Chondrocyte (in vitro differentiated cells): ENCODE measurements at places on chromosomes 6 and 20.
A peak's percentile ranks its signal among the peaks of the same experiment; 100 is the strongest.

DNA sequence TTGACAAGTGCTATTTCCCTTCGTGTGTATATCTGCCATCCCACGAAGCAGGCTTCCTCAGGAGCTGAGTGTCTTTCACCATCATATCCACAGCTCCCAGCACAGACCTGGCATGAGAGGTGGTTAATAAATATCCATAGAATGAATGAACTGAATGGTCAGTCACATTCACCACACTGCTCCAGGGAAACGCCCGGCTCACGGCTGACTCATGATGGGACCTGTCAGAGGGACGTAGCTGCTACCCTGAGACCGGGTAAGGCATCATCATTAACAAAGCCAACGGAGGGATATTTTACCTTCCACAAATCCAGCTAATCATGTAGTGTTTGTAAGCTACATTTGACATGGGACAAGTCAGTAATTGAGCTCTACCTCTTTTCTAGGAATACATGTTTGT is 12.5 kb downstream of the AGPAT4 start:
- no peak for DNase-seq

DNA sequence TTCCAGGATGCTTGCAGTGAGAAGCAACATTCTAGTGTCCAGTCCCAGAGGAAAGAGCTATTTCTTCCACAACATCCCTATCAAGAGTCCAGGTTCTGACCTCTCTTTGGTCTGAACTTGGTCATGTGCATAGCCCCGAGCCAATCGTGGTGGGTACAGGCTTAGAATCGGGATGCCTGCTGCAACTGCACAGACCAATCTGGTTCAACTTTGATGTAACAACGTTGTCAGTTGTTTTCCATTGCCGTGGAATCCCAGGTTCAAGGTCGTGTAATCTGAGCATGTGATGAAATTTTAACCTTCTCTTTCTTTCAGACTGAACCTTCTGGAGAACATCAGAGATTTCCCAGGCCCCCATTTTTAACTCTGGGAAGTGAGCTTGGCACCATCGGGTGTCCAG is 130.5 kb downstream of the ANKRD60 start:
- DNase-seq = no peak

DNA sequence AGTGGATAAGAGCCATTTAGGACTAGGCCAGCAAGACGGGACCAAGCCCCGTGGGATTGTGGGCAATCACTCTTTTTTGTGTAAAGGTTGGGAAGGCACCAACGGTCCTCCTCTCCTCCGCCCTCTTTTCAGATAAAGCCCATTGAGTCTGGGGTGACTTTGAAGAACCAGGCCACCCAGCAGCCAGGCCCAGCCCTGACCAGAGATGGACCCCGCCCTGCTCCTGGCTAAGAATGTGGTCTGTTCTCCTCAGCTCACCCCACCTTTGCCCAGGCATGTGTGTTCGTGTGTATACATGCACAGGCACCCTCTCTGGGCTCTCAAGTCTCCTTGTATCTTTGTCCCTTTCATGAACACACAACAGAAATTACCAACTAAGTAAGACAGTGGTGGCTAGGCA is 9.1 kb downstream of the SDC4 start:
- no peak for DNase-seq

DNA sequence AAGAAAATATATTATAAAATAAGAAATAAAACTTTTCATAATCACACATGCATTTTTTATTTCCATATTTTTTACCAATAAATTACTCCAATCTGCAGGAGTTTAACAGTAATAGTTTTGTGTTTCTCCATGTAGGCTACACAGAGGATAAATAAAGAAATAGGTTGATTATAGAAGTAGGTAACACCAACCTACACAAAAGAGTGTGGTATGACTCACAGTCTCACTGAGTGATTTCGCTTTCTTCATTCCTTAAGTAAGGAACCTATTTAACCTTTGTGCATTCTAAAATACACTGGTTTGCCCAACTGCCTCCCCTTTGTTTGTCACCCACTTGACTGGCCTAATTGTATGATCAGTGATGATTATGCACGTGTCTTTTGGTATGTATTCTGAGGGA is 244.2 kb upstream of the RIMS1 start:
- no peak for DNase-seq

DNA sequence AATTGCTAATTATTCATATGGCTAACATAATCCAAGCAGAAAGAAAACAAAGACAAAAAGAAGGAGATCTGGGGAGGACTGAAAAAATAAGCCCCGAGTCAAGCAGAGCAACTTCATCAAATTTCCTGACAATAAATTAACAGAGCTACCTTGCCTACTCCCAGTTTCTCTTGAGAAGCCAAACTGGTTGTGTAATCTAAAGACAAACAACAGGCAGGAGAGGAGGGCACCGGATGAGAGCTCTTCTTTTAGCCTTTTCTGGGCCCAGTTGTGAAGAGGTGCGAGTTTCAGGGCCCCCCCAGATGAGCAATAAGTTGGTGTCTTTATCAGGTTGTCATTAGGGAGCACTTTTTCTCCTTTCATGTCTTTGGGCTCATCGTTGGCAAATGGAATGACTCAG is 197.1 kb upstream of the PCSK2 start:
- DNase-seq = no peak

- no peak for DNase-seq
Measured at GRCh38 chr6:4030669-4031068, 48.3 kb downstream of the FAM217A start.

GRCh38 chr20:16390991-16391390 is 182.3 kb downstream of the KIF16B start:
- DNase-seq = no peak

DNA sequence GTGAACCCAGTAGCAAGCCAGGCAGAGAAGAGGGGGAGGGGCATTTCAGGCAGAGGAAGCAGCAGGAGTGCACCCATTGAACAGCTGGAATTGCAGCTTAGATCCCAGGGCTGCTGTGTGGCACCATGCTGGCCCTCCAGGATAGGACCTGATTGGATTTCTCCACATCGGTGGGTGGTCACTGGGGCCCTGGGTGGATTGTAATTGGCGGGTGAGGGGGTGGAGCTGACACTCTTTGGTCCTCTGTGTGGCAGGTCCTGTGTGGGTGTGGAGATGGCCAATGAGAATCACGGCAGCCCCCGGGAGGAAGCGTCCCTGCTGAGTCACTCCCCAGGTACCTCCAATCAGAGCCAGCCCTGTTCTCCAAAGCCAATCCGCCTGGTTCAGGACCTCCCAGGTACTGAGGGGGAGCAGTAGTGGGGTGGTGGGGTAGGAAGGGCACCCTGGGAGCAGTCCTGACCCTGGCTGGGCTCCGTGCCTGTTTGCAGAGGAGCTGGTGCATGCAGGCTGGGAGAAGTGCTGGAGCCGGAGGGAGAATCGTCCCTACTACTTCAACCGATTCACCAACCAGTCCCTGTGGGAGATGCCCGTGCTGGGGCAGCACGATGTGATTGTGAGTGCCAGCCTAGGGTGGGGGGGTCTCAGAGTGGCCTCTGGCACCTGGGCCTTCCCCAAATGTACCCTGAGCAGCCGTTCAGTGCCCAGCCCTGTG is 4.4 kb downstream of the PCIF1 start:
- DNase-seq = no peak

DNA sequence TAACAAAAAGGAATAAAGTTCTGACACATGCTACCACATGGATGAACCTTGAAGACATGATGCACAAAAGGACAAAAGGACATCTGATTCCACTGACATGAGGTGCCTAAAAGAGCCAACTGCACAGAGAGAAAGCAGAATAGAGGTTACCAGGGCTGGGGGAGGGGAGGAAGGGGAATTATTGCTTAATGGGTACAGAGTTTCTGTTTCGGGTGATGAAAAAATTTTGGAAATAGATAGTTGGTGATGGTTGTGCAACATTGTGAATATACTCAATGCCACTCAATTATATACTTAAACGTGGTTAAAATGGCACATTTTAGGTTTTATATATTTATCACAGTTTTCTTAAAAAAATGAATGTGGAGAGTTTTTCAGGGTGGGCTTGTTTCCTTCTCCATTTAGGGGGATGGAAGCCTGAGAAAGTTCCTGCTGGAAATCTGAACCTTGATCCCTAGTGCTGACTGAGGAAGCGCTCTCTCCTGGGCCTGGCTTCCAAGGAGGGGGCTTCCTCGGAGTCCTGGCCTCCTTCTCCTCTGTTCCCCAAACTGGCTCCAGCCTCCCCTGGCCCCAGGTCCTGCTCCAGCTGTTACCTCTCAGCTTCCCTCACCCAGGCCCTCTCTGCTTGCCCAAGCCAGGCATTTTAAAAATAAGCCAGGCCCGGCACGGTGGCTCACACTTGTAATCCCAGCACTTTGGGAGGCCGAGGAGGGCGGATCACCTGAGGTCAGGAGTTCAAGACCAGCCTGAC is 79.2 kb downstream of the NOL4L start:
- peak; percentile 50 for DNase-seq

DNA sequence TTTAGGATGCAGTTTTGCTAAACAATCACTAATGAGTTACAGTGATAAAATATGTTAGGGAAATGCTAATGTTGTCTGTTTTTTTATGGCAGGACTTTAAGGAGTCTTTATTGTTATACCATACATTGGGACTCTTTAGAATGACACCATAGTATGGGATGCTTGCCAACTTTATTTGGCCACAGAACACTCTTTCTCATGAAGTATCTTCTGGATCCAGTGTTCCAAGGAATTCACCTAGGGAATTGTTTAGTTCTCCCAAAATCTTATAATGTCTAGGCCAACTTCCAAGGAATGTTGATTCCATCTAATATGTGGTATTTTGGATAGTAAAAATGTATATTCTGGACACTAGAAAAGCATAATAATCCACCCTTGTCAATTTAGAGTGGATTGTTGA is 3.3 kb downstream of the RIN2 start:
- no peak for DNase-seq

- DNase-seq = no peak
Measured at GRCh38 chr20:33862709-33863403, 51.7 kb downstream of the CHMP4B start.

DNA sequence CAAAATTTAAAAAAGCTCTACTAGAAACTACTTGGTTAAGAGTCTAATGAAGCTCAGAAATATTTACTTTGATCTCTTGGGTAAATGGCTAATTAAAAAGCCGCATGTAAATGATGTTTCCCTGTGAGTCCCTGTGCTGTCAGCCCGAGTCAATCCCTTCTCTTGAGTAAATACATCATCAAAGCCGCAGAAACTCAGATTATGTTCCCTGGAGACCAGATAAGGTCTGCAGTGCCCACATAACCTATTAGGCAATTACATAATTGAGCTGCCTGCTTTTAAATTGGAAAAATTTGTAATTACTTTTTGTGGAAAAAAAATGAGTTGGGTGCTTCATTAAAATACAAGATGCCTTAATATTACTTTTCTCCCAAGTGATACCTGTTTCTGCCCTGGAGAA is 83.1 kb downstream of the KIZ start:
- no peak for DNase-seq

- DNase-seq = no peak
Measured at GRCh38 chr6:143276436-143276835, 174.1 kb downstream of the ADAT2 start.

DNA sequence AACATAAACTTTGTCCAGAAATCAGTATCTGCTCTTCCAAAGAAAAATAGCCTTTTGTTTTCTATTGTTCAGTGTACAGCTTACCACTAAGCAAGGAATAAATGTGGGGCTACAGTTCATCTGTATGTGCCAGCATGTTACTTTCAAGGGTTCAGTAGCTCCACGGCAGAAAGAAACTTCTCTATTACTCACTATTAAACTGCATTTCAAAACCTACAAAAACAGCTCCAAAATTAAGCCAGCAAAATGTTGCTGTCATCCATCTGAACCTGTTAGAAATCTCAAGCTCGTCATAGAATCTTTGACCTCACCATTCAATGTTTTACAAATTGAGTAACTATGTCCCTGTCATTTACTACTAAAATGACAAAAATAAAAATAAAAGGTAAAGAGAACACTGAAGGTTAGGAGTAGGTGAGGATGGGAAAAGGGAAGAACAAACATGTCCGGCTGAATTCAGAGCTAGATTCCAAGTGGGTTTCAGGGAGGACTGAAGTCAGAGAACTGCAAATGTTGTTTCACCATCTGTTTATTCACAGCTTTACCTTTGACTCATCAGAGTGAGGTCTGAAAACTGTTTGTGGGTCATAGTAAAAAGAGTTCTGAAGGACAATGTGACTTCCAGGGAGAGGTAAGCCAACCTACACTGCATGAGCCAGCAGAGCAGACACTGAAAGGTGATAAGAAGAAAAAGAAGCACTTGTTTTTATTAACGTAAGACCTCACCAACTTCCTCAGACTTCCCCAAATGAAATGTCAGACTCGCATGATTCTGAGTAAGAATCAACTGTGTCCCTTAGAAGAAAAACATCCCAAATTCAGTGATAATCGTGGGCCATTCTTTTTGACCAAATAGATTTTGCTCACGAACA is 62.0 kb downstream of the ATXN1 start:
- DNase-seq = no peak

DNA sequence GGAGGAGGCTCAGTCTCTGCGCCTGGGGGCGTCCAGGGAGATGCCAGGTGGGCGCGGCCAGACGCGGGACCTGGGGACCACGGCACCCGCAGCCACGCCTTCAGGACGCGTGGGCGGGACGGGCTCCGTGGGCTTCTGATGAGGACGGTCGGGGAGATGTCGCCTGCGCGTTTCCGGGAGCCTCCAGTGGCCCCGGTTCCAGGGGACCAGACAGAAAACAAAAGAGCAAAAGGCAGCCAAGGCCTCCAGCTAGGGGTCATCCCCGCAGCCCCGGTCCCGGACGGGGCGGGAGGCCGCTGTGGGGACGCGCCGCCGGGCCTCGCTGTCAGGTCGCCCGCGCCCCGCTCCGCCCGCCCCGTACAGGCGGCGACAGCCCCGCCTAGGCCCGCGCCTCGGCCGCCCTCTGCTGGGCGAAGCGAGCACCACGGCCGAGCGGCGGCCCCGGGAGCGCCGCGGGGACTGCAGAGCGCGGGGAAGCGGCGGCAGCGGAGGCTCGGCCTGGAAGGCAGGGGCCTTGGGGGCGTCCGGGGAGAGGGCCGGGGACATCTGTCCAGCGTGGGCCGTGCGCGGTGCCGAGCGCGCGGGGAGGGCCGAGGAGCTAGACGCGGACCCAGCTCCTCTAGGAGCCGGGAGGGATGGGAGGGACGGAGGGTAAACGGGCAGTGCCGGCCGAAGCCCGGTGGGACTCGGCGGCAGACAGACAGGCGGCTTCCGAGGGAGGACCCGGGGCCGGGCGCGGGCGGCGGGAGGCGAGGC is 48.7 kb downstream of the TMEM242 start:
- no peak for DNase-seq

DNA sequence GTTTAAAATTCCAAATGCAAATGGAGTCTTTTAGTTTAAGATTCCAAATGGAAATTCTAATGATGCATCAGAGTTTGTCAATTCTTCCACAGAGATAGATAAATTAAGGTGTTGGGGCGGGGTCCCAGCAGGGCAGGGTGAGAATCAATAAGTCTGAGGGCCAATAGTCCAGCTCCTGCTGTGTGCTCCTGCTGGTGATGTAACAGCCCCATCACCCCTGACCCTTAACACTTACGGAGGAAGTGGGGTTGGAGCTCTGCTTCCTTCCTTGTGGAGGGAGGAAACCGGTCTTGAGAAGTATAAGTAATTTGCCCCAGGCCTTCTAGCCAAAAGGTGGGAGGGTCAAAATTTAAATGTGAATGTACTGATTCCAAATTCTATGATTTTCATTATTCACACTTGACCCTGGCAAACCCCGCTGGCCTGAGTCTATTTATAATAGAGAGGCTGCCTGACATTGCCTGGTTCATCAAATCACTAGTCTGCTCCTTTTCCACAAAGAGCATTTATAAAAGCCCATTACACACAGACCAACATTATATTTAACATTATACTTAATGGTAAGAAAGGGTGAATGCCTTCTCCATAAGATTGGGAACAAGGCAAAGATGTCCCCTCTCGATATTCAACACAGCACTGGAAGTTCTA is 17.2 kb downstream of the ZBTB2 start:
- no peak for DNase-seq

- no peak for DNase-seq
Measured at GRCh38 chr6:157244175-157244574, 79.1 kb downstream of the TMEM242 start.

- DNase-seq = no peak
Measured at GRCh38 chr20:14882157-14882556, 544.7 kb upstream of the FLRT3 start.
